ENCODE measurements at places on chromosomes 4 and X.
A peak's percentile ranks its signal among the peaks of the same experiment; 100 is the strongest.

DNA sequence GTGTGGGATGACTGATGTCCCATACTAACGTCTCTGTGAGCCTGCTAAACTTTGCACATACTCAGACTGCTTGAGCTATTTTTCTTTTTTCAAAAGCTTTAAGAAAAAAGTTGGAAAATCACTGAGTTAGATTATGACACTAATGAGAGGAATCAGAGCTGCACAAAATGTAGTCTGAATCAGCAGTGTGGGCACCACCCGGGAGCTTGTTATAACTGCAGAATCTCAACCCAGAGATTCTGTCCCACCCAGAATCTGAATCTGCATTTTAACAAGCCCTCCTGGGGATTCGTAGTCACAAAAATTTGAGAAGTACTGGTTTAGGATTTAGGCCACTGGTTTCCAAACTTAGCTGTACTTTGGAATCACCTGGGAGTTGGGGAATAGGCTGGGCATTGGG lies 102.1 kb upstream of the MID1IP1 start:
- no peak for DNase-seq

- no peak for DNase-seq
Measured at GRCh38 chr4:7132249-7132648, 60.1 kb upstream of the SORCS2 start.

GRCh38 chr4:5568931-5569330 lies 139.4 kb downstream of the EVC2 start:
- DNase-seq, result no peak

DNA sequence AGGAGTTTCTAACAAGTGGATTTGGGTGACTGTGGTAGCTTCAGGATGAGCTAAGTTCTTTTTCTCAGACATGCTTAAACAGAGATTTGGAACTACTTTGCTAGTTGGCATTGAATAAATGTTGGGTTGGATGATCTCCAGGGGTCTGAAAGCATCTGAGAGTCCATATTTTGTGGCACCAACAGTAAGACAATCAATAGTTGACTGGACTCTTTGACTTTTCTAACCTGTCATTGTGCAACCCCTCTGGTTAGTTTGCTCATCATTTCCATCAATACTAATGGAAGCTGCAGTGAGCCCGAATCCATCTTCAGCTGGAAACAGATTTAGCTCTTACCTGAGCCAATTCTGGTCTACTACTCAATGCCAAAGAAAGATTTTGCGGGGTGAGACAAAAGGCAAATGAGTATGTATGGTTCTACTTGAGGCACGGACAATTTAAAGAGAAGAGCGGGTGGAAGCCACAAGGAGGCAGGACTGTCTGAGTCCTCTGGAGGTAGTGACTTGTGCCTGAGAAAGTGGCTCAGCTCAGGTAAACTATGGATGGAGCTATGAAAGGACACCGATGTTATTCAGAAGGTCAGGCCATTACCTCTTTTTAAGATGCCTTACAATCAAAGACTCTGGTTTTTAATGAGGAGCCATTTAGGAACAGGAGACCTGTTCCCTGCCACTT lies 118.7 kb downstream of the MID1IP1 start:
- no peak for DNase-seq

GRCh38 chr4:113049421-113050370 lies at the start of gene ANK2:
Gene ANK2 (plus strand): TSS chr4:113049653. CDS start chr4:113049729, 76 bp downstream.
- DNase-seq, result no peak

GRCh38 chr4:139858436-139859205 lies 193.0 kb downstream of the MGST2 start:
- DNase-seq, result no peak

GRCh38 chr4:174316546-174316945 lies 32.8 kb downstream of the CEP44 start:
- DNase-seq, result no peak

GRCh38 chr4:98469771-98470170 lies 188.6 kb downstream of the TSPAN5 start:
- DNase-seq, result no peak

DNA sequence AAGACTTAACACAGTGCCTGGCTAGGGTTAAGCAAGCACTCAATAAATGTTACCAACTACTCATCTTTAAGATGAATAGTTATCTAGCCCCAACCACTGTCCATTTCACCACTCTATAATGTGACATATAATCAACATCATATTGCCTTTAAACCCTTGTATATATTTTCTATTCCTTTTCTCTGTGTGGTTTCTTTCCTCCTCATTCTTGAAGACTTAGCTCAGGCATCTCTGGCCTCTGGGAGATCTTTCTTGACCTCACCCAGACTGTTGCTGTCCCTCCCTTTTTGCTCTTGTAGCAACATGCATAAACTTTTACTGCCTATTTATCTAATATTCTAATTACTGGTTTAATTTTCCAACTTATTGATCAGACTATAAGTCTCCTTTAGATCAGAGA lies 249.9 kb upstream of the MAB21L2 start:
- DNase-seq, result no peak

- DNase-seq, result no peak
Measured at GRCh38 chrX:16745659-16746058, 26.2 kb downstream of the SYAP1 start.

GRCh38 chr4:150258569-150258968 lies 180.3 kb downstream of the DCLK2 start:
- no peak for DNase-seq

GRCh38 chr4:186832906-186833305 lies 109.2 kb upstream of the FAT1 start:
- DNase-seq, result no peak

DNA sequence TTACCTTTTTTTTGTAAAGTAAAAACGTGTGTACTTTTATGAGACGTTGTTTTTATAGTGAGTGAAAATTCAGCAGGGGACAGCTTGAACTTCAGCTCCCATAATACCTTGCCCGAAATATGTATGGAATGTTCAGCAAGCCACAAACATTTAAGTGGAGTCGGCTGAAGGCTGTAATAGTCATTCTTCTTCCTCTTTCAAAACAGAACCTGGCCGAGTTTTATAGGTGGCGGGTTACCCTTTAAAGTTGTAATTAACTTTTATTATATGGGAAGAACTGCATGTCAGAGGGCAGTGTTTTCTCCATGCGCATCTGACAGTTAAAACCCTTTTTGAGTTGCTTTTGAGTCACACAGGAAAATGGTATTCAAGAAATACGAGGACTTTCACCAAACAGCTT lies 50.7 kb downstream of the CLDN34 start:
- DNase-seq, result no peak

DNA sequence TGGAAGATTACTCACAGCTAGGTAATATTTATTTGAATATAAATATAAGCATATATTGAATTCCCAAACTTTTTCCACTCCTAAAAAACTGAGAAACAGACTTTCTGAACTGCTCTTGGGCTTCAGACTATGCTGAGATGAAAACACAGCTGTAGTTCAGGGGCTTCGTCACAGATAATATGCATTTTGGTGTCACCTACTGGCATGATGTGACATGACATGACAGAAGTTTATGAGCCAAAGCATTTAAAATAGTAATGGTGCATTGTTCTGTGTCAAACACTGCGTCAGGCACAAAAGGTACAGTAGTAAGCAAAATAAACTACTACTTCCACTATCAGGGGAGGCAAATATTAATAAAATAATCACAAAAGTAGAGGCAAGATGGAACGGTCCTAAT lies 171.3 kb downstream of the BTC start:
- DNase-seq, result peak; percentile 16

GRCh38 chrX:21738210-21738949 lies 19.5 kb downstream of the SMPX start:
- no peak for DNase-seq

- no peak for DNase-seq
Measured at GRCh38 chr4:93918856-93919255, 90.3 kb downstream of the ATOH1 start.

GRCh38 chr4:102288497-102288896 lies 56.8 kb downstream of the SLC39A8 start:
- no peak for DNase-seq

GRCh38 chr4:153249199-153250041 lies 45.2 kb downstream of the TRIM2 start:
- peak; percentile 18 for DNase-seq

DNA sequence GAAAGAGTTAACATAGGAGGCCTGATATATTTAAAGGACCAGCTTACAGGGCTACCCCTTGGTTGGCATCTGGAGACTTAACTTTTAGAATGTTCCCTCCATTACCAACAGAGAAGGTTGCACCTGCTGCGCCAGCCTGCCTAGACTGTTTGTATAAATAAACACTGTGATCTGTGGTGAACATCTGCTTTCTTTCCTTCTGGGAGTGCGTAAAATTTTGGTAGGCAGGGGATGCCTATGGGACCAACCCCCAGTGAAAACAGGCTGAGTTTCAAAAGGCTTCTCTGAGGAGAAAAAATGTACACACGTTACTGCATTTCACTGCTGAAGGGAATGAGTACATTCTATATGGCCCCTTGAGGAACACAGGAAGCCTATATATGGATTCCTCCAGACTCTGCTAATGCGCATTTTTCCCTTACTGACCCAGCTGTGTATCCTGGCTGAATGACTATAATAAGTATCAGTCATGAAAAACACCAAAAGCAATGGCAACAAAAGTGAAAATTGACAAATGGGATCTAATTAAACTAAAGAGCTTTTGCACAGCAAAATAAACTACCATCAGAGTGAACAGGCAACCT lies 13.8 kb downstream of the CENPC start:
- no peak for DNase-seq

- no peak for DNase-seq
Measured at GRCh38 chrX:24574743-24575142, 72.4 kb downstream of the PCYT1B start.

GRCh38 chrX:95754411-95754810 lies 930.2 kb upstream of the DIAPH2 start:
- no peak for DNase-seq

Data from hematopoietic multipotent progenitor cell treated with erythropoietin and hydrocortisone succinate and interleukin-3 and kit ligand, for 15 days (in vitro differentiated cells).